ENCODE measurements at places on chromosomes 5 and 9.

GRCh38 chr5:56735849-56736641, 79.3 kb upstream of the MAP3K1 start:
- no peak for DNase-seq

GRCh38 chr5:42390115-42390514, 33.1 kb upstream of the GHR start:
- DNase-seq = no peak

GRCh38 chr9:69186841-69187611, 12.9 kb downstream of the TJP2 start:
- no peak for DNase-seq

DNA sequence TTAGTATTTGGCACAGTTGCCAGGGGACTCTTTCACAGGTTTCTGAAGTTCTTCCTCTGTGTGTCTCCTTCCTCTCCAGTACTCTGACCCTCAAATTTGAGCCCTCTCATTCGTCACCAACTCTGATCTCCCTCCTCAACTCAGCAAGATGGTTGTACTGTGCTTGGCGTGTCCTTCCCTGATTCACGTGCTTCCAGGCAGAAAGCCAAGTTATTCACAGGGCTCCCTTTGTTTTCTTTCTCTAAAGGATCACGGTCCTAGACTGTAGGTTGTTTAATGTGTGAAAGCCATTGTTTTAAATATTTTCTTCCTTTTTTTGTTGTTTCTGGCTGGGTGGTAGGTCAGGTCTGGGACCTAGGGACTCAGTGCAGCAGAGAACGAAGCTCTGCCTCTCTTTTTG, 142.9 kb downstream of the DMAC1 start:
- no peak for DNase-seq

- DNase-seq = peak; percentile 69
Measured at GRCh38 chr9:91954841-91955471, 4.9 kb upstream of the ROR2 start.

DNA sequence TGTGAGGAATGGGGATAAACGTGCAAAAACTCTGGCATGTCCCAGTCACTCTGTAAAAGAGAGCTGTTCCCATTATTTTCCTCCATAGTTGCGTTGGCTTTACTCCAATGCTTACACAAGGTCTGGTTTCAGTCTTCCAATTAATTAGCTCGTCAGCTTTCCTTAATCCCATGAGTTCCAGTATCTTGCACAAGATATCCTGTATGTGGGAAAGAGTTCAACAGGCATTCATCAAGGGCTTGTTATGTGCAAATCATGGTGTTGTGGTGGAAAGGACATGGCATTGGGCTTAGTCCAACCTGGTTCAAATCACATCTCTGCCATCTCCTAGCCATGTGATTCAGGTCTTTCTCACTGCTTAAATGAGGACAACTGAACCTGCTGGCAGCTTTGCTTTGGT, 77.5 kb upstream of the PANK3 start:
- DNase-seq = no peak

DNA sequence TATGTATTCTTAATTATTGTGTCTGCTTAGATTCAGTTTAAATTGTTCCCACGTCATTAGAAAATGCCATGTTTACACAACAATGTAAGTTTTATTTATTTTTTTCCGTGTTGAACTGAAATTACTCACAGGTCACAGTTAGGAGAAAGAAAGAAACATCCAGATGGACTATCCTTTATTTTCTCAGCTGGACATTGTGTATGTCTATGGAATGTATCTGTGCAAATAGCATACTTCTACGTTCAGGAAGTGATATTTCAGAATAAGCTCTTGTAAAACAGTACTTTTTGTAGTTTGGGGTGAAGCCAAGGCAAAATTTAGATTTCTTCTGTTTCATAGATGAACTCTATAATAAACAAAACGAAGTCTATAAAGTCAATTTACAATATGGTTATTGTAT, 249.0 kb upstream of the ZNF608 start:
- DNase-seq = no peak

- DNase-seq = no peak
Measured at GRCh38 chr9:89441655-89441970, 56.3 kb downstream of the SEMA4D start.

Measured in uterus (tissue), 4 donors.